ENCODE measurements at places on chromosomes 1 and 21. TPM values are rescaled to one million over a fixed set of nuclear protein-coding genes. Genes with fewer than 3 reads are reported as not detected.

The LCE2A gene
- total RNA-seq: not detected

The DIRAS3 gene
- total RNA-seq: 17.6 TPM

The IFNLR1 gene
- 1.5 TPM for total RNA-seq

The ANXA9 gene
- 1.3 TPM for total RNA-seq

The CEP104 gene
- 65.3 TPM for total RNA-seq

The OR13G1 gene
- total RNA-seq: not detected

Measured in mesangial cell (primary cell).